ENCODE measurements at places on chromosomes 2 and 18.

- DNase-seq: no peak
These were observed 8.2 kb downstream of the DLX2 start for GRCh38 chr2:172094294-172095145.

- DNase-seq: no peak
These were observed 3.9 kb downstream of the CNNM3 start for GRCh38 chr2:96819876-96820511.

GRCh38 chr2:235514627-235515363 is 21.0 kb downstream of the AGAP1 start:
- DNase-seq: no peak

GRCh38 chr2:146634230-146635097 is 1210.4 kb upstream of the ACVR2A start:
- DNase-seq: no peak

GRCh38 chr2:75497256-75497655 is 63.5 kb downstream of the EVA1A start:
- no peak for DNase-seq

DNA sequence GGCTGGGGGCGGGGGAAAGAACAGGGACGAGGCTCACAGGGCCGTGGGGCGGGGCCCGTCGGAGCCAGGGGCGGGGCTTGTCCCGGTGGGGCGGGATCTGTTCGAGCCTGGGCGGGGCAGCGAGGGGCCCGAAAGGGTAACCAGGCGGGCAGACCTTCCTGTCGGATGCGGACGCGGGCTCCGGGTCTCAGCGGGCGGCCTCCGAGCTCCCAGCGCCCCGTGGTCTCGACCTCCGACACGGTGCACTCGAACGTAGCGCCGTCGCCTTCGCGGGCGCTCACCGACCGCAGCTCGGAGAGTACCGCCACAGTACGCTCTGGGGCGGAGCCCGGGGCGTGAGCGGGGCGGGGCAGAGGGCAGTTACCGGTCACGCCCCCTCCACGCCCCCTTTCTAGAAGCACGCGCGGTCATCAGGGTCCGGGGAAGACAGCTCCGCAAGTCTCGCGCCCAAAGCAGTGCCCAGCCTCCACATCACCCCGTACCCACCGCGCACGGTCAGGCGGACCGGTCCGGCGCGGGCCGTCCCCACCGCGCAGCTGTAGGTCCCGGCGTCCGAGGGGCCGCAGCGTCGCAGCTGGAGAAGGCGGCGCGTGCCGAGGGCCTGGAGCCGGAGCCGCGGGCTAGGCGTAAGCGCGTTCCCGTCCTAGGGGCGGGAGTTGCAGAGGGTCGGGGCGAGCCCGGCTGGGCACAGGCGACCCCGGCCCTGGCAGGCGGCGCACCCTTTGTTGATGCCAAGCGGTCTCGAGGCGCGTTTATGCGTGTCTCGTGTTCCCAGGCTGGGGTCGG is 8.7 kb downstream of the TMEM198 start:
- DNase-seq: peak; percentile 71

GRCh38 chr2:102235491-102235890 is 48.7 kb downstream of the IL1RL2 start:
- DNase-seq: no peak

DNA sequence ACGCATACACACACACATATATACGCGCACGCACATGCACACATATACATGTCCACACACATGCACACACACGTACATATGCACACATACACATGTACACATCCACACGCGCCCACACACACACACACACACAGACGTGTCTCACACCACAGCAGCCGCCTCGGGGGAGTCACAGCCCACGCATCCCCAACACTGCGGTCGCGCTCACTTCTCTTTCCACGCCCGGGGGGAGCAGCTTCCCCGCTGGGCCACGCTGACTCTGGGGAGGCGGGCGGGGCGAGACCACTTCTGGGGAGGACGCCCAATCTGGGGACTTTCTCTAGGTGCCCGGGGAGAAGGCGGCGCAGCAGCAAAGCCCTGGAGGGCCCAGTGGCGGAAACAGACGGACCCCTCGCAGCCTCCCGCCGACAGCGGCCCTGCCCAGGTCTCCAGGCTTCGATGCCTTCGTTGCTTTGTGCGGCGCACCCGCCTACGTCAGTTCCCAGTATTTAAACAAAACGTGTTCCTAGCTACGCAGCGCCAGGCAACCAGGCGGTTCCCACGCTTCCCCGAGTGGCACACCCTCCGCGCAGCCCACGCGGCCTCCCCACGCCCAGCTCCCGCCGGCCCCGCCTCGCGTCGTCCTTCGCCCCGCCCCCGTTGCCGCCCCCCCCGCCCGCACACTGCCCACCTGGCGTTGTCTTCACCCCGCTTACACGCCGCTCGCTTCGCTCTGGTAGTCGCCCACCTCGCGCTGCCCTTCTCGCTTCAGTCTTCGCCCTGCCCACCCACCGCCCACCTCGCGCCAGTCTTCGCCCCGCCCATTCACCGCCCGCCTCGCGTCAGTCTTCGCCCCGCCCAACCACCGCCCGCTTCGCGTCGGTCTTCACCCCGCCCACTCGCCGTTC is 810 bp upstream of the RBFA start:
- DNase-seq: no peak

DNA sequence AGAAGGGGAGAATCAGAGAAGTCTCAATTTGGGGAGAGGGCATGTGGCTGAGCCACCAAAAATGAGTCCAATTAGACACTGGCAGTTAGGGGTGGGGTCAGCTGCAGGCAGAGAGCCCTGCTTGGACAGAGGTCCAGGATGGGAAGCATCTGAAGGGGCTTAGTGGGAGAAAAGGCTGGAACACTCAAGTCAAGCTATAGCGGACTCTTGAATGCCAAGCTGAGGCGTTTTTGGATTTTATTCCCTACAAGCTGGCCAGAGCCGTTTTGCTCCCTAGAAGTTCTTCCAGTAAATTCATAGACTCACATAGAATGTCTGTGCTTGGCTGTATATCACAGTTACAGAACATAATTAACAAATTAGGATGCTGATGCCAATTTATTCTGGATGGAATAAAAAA is 172.8 kb downstream of the ACOXL start:
- no peak for DNase-seq

DNA sequence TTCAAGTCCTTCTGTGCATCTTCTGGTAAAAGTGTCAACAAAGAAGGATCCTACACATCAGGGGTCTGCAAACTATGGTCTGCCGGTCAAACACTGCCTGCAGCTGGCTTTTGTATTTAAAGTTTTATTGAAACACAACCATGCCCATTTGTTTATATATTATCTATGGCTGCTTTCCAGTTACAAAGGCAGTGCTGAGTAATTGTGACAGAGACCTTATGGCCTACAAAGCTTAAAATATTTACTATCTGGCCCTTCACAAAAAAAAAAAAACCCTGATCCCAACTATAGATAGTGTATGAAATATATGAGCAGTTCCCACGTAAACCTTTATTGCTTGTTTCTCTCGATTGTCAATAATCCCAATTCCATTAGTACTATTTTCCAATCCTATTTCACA is 101.4 kb downstream of the RBMS1 start:
- DNase-seq: no peak

- DNase-seq: peak; percentile 39
These were observed 203.8 kb downstream of the TNS1 start for GRCh38 chr2:217798743-217799562.

- DNase-seq: no peak
These were observed 177.9 kb upstream of the SETBP1 start for GRCh38 chr18:44502790-44503189.

DNA sequence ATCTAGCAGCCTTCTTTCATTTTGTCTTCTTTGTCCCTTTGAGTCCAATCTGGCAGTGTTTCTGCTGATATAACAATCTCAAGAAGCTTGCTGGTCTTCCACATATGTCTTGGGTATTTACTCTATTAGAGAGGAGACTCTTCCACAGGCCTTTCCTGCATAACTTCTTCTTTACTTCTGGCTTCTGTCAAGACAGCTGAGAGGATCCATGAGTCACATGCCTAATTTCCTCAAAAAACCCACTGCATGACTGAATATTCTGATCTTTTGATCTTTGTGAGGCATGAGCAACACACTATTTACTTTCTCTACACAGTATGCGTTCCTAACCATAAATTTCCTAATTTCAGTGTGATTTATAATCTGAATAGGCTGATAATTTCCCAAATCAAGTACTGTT is 5.1 kb upstream of the DCC start:
- DNase-seq: no peak

- no peak for DNase-seq
These were observed at the start of gene GALNT1 for GRCh38 chr18:35581546-35581897. Gene GALNT1, plus strand, starts transcription at chr18:35581740. Its CDS starts 72,923 bp downstream, at chr18:35654663.
